ENCODE measurements at places on chromosomes 3 and 15. TPM values are rescaled to one million over a fixed set of nuclear protein-coding genes. Genes with fewer than 3 reads are reported as not detected.

DNA sequence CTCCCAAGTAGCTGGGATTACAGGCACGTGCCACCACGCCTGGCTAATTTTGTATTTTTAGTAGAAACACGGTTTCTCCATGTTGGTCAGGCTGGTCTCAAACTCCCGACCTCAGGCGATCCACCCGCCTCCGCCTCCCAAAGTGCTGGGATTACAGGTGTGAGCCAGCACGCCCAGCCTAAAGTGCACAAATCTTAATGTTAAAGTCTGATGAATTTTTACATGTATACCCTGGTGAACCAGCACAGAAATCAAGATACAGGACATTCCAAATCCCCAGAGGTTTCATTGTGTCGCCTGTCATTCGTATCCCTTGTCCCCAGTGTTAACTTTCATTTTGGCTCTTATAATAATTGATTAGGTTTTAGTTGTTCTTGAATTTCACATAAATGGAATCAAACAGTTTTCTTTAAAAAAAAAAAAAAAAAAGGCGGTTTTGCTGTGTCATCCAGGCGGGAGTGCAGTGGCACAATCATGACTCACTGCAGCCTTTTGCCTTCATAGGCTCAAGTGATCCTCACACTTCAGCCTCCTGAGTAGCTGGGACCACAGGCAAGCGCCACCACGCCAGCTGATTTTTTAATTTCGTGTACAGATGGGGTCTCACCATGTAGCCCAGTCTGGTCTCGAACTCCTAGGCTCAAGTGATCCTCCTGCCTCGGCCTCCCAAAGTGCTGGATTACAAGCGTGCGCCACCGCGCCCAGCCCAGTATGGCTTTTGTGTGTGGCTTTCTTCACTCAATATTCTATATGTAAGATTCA, 1.5 kb upstream of the TM4SF19 start:
- DNase-seq: no peak

Gene DUOX2
- 5.0 TPM for total RNA-seq

GRCh38 chr3:50003216-50003615, 63.3 kb downstream of the RBM6 start:
- no peak for DNase-seq

DNA sequence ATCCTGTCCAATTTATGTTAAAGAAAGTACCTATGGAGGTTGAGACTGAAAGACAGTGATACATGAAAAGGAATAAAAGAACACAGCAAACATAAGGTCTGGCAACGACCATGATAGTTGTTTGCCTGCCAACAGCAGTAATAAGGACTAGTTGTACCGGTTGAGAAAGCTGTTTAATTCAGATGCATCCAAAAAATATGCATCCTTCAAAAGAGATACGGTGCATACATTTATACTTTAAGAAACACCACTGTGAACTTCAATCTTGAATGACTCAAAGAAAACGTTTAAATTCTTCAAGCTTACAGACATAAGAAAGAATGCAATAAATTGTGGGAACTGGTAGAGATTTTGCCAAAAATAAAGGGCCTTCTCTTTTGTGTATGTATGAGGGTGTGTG, 492.1 kb downstream of the NLGN1 start:
- no peak for DNase-seq

Gene NT5DC2
- total RNA-seq: 79.5 TPM

DNA sequence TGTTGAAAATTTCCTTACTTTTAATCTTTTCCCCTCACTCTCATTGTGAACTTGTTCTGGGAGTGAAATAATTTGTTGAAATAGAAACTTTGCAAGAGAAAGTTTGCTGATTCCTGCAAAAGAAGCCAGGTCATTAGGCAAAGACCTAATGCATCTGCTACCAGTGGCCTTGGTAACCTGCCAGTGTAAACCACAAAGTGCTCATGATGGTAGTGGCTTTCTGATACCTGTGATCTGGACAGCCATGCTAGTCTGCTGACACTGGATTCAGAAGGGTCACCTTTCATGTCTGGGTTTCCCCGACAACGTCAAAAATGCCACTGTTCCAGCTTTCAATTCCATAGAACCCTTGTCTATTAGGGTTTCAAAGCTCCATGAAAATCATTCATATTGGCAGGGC, 123.7 kb upstream of the MCTP2 start:
- no peak for DNase-seq

DNA sequence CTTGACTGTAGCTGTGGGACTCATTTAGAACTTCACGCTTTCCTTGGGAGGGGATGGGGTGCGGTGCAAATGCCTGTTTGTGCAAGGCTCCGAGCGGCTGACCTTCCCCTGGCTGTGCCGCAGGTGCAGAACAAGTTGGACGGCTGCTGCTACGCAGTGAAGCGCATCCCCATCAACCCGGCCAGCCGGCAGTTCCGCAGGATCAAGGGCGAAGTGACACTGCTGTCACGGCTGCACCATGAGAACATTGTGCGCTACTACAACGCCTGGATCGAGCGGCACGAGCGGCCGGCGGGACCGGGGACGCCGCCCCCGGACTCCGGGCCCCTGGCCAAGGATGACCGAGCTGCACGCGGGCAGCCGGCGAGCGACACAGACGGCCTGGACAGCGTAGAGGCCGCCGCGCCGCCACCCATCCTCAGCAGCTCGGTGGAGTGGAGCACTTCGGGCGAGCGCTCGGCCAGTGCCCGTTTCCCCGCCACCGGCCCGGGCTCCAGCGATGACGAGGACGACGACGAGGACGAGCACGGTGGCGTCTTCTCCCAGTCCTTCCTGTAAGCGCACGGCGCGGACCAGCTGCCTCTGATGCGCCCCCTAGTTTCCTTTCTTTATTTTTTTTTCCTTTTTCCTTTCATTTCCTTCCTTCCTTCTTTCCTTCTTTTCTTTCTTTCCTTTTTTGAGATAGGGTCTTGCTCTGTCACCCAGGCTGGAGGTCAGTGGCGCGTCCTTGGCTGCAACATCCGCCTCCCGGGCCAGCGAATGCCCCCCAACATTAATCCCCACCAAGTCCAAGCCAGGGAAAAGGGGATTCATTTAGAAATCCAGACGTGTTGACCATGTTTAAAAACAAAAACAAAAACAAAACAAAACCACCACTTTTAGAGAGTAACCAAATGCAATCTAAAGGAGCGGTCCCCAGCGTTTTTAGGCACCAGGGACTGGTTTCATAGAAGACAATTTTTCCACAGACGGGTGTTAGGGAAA, 42.7 kb downstream of the EIF2AK4 start:
- no peak for DNase-seq

DNA sequence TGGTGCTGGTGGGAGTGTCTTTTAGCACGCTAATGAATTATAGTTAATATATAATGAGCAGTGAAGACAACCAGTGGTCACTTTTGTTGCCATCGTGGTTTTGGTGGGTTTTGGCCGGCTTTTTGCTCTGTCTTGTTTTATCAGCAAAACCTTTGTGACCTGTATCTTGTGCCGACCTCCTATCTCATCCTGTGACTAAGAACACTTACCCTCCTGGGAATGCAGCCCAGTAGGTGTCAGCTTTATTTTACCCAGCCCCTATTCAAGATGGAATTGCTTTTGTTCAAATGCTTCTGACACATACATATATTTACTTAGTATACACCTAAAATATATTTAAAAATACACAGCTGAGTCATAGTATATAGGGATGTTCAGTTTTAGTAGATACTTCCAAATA, 770.3 kb downstream of the PDCD6IP start:
- no peak for DNase-seq

DNA sequence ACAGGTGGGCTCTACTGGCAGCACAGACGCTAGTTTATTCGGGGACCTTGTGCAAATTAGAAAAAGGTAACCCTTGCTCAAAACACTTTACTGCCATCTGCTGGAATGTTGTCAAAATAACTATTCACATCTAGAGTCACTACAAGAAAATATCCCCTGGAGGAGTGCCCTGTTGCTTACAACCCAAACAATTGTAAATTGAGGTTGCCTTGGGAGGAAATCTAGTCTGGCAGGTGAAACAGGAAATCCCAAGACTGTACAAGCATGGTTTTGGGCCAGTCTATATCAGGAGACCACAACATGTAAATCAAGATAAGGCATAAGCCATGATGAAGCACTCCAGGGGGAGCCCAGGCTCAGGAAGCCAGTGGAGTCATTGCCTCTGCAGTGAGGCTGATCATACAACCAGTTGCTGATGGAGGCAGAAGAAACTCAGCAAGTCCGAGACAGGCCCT, 136.8 kb upstream of the ACP3 start:
- DNase-seq: no peak

DNA sequence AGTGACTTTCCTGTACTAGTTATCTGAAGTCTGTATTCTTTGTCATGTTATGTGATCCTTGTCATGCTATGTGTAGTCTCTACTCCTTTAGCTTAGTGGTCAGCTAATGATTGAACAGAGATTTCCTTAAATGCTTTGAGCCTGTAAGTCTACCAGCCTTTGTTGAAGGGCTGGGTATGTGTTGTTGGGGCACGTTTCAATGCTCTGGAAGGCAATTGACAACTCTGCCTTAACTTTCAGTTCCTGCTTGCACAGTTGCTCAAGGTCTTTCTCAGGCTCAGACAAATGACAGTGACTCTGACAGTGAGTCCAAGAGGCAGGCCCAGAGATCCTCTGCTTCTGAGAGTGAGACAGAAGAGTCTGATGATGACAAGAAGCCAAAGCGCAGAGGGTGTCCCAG, 89.3 kb downstream of the CHD2 start:
- no peak for DNase-seq

DNA sequence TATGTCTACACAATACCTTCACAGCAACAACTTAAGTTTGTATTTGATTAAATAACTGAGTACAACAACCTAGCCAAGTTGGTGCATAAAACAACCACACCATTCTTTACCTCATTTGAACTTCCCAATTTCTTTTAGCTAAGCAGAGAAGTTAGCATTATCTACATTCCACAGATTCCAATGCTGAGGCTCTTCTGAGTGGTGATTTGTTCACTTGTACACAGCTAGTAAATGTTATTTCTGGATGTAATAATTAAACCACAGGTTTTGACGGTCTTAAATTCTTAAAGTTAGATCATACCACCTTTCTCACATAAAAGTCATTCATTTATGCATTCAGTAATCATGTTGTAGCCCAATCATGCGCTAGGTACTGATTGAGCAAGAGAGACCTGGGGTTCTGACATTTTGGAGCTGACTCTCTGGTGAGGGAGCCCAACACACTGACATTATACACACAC, 102.5 kb downstream of the SST start:
- DNase-seq: no peak

GRCh38 chr3:99384596-99384995, 253.8 kb upstream of the COL8A1 start:
- DNase-seq: no peak

Measured in esophagus squamous epithelium (tissue), 5 donors.